ENCODE measurements at places on chromosomes 7 and 10. TPM values are rescaled to one million over a fixed set of nuclear protein-coding genes. Genes with fewer than 3 reads are reported as not detected.

DNA sequence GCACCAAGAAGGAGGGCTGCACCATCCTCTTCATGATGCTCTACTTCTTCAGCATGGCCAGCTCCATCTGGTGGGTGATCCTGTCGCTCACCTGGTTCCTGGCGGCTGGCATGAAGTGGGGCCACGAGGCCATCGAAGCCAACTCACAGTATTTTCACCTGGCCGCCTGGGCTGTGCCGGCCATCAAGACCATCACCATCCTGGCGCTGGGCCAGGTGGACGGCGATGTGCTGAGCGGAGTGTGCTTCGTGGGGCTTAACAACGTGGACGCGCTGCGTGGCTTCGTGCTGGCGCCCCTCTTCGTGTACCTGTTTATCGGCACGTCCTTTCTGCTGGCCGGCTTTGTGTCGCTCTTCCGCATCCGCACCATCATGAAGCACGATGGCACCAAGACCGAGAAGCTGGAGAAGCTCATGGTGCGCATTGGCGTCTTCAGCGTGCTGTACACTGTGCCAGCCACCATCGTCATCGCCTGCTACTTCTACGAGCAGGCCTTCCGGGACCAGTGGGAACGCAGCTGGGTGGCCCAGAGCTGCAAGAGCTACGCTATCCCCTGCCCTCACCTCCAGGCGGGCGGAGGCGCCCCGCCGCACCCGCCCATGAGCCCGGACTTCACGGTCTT, 1.9 kb downstream of the FZD1 start:
- no peak for DNase-seq

GRCh38 chr7:76037310-76037709, 10.5 kb downstream of the STYXL1 start:
- DNase-seq, result no peak

- no peak for DNase-seq
These were observed 27.8 kb downstream of the HEPACAM2 start for GRCh38 chr7:93198472-93198871.

- no peak for DNase-seq
These were observed 36.6 kb downstream of the NKX6-2 start for GRCh38 chr10:132749371-132749795.

Gene SPDYE16
- total RNA-seq, result 0.58 TPM

Gene PSD
- total RNA-seq, result 11.7 TPM

Gene FGF8
- total RNA-seq, result 0.43 TPM

Measured in activated T-cell treated with anti-CD3 and anti-CD28 coated beads, Interleukin-2, amount 50 U/mL, for 72 hours (primary cell).